ENCODE measurements at places on chromosomes 7 and 10.
A peak's percentile ranks its signal among the peaks of the same experiment; 100 is the strongest.

DNA sequence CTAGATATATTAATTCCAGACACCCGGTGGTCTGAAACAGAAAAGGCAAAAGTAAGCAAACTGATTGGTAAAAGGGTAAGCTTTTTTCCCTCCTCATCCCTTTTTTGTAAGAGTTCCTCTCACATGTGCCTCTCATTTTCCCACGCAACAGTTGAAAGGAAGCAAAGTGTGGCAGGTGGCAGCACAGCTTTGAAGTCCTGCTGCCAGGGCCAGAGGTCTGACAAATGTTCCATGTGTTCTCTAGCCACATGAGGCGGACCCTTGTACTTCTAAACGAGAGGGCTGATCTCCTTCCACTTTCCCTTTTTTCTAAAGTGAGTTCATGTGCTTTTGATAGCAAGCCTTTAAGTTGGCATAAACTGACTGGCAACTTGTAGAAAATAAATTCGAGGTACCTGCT, 217.5 kb downstream of the POLR1F start:
- DNase-seq, result no peak

DNA sequence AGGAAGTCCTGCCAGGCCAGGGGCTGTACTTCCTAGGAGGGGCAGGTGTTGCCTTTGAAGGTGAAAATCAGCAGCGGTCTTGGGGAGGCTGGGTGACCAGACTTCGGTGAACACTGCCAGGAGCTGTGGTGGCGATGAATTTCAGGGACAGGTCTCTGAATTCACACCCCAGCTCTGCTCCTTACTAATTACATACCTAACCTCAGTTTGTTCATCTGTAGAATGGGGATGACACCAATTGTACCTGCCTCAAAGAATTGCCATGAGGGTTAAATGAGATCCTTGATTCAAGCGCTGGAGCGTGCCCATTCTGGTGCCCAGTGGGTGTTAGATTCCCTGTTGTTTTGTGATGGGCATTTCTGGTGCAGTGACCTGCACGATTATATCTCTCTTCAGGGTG, 102.8 kb downstream of the TACC2 start:
- DNase-seq, result no peak

DNA sequence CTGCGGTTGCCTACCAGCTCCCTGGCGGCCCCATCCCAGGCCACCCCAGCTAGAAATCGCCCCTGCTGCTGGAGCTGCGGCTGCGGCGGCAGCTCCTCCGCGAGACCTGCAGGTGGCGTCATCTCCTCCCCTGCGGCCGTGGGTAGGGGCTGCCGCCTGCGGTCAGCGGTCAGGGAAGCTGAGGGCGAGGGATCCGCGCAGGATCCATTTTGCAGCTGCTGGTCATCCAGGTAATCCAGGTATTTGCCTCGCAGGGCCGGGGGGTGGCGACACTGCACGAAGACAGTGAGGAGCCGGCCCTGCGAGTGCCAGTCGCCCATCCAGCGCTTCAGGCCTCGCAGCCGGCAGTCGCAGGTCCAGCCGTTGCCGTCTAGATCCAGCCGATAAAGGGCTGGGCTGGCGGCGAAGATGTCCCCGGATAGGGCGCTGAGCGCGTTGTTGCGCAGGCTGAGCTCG, 1.5 kb downstream of the TRIL start:
- peak; percentile 78 for DNase-seq

GRCh38 chr10:35579116-35579515, 26.0 kb upstream of the GJD4 start:
- DNase-seq, result no peak

- DNase-seq, result no peak
These were observed 91.4 kb downstream of the GPR85 start for GRCh38 chr7:112995059-112995824.

- peak; percentile 59 for DNase-seq
These were observed 29.0 kb downstream of the PDGFA start for GRCh38 chr7:490461-491291.

- no peak for DNase-seq
These were observed 53.1 kb downstream of the CPED1 start for GRCh38 chr7:121041516-121042148.
